ENCODE measurements at places on chromosomes 5 and 9.

GRCh38 chr5:110853267-110853666, 114.5 kb downstream of the SLC25A46 start:
- H3K27me3 ChIP-seq = no peaks in the 10 kb centered on the region
- H3K36me3 ChIP-seq = no peaks in the 10 kb centered on the region
- H3K27ac ChIP-seq = no peak overlapping the region
- no peak overlapping the region for H3K4me3 ChIP-seq
- H3K4me1 ChIP-seq = no peaks in the 10 kb centered on the region
- DNase-seq = no peak

DNA sequence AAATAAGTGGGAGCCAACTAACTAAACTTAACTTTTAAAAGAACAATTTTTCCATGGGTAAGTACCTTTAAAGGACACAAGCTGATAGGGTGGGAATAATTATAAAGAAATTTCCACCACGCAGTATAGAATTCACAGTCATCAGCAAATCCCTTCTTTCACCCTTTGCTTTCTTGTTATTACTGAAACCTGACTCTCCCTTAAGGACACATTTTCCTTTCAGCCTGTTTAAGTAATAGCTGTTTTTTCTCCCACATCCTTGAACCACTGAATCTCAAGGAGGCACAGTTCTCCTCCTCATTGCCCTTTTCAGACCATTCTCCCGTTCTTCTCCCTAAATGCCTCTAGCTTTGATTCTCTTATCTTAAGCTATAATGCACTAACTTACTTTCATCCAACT, 6.3 kb downstream of the C5orf15 start:
- H3K36me3 ChIP-seq = peaks cover 7% of the 10 kb centered on the region
- no peaks in the 10 kb centered on the region for H3K27me3 ChIP-seq
- H3K4me3 ChIP-seq = no peak overlapping the region
- DNase-seq = no peak

- no peak for DNase-seq
- no peaks in the 10 kb centered on the region for H3K27me3 ChIP-seq
- no peaks in the 10 kb centered on the region for H3K4me1 ChIP-seq
Measured at GRCh38 chr5:134769206-134769605, 10.6 kb downstream of the DDX46 start.

DNA sequence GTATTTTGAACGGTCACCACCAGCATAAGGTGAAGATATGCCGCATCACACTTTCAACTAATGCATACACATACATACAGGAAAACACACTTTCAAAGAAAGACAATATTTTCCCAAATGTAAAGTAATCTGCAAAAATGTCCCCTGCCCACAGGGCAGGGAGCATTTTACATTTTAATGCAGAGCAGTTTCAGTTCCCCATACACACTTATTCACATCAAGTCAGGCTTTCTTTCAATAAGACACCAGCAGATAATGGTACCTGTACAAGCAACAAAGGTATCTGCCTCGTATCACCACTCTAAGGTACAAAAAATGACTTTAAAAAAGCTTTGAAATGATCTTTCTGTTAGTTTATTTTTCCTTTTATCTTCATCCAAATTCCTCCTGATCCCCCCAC, 247.1 kb upstream of the CCNG1 start:
- no peaks in the 10 kb centered on the region for H3K36me3 ChIP-seq
- H3K27ac ChIP-seq = no peak overlapping the region
- no peaks in the 10 kb centered on the region for H3K27me3 ChIP-seq
- no peak for DNase-seq
- H3K4me1 ChIP-seq = peaks cover 11% of the 10 kb centered on the region

DNA sequence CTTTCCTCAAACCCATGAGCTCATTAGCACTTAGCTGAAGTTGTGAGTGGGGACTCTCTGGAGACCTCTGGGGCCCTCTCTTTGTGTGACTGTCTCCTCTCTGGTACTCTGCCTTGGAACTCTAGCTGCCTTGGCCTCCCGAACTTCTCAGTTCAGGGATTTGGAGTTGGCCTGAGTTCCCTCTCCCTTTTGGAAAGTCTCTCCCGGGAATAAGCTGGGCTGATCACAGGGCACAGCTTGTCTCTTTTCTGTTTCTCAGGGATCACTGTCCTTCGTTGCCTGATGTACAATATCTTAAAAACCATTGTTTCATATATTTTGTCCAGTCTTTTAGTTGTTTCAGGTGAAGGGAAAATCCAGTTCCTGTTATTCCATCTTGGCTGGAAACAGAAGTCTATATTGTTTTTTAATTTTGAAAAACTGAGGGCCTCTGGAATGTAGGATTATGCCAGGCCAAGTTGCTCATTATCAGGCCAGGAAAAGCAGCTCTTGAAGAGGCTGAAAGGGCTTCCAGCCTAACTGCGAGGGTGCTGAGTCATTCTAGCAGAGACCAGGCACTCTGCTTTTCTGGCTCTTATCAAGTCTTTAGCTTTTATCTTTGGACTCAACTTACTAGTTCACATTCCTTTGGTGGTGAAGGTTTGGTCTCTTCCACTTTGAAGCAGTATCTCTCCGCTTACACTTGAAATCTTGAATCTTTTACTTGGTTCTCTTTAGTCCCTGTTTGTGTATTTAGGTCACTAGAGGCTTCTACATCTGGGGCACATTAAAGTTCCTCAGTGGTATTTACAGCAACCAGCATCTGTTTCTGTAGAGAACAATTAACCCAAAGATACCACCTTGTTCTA, 8.4 kb upstream of the RGS3 start:
- H3K27ac ChIP-seq = peak overlapping the region; percentile 96
- peaks cover 21% of the 10 kb centered on the region for H3K4me1 ChIP-seq
- DNase-seq = no peak
- H3K4me3 ChIP-seq = no peak overlapping the region

- no peaks in the 10 kb centered on the region for H3K36me3 ChIP-seq
- no peak for DNase-seq
- H3K4me1 ChIP-seq = no peaks in the 10 kb centered on the region
- H3K4me3 ChIP-seq = no peak overlapping the region
- H3K27me3 ChIP-seq = peaks cover 6% of the 10 kb centered on the region
Measured at GRCh38 chr9:38697776-38698300, 22.1 kb downstream of the FAM240B start.

DNA sequence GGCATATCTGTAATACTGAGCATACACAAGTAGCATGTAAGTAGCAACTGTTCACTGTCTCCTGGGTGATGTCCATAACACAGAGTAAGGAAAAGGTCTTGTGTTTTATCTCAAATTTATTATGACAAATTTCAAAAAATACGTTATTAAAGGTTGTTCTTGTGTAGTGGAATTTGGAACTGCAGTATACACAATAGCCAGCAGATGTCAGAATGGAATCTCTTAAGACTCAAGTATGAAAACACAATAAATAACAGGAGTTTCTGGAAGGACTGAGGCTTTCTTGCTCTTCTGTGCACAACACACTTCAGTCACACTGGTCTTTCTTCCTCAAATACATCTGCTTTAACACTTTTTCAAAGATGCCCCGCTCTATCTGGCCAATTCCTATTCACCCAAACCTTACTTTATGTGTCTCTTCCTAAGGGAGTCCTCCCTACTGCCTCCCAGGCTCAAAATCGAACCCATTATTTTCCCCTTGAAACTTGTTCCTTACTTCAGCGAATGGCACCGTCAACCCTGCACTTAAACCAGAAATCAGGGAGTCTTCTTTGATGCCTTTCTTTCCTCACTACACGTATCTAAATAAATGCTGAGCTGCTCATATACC, 6.5 kb upstream of the FBXO10 start:
- peaks cover 13% of the 10 kb centered on the region for H3K36me3 ChIP-seq
- no peaks in the 10 kb centered on the region for H3K4me1 ChIP-seq
- no peak for DNase-seq
- no peak overlapping the region for H3K27ac ChIP-seq

DNA sequence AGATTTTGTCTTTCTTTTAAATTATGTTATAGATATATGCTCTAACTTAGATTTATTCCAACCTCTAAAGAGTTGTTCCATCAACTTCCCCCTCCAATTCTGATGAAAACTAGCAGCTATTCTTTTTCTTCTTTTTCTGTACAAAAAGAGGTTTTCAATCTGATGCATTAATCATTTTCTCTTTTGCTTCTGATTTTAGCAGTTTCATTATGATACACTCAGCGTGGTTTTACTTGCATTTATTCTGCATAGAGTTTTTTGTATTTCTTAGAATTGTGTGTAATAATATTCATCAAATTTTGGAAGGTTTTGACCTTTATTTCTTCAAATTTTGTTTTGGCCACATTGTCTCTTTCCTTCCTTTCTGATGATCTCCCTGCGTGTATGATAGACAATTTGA, 968.1 kb upstream of the CDH18 start:
- DNase-seq = no peak
- no peak overlapping the region for H3K4me3 ChIP-seq
- no peaks in the 10 kb centered on the region for H3K27me3 ChIP-seq
- H3K4me1 ChIP-seq = peaks cover 4% of the 10 kb centered on the region
- H3K36me3 ChIP-seq = no peaks in the 10 kb centered on the region

DNA sequence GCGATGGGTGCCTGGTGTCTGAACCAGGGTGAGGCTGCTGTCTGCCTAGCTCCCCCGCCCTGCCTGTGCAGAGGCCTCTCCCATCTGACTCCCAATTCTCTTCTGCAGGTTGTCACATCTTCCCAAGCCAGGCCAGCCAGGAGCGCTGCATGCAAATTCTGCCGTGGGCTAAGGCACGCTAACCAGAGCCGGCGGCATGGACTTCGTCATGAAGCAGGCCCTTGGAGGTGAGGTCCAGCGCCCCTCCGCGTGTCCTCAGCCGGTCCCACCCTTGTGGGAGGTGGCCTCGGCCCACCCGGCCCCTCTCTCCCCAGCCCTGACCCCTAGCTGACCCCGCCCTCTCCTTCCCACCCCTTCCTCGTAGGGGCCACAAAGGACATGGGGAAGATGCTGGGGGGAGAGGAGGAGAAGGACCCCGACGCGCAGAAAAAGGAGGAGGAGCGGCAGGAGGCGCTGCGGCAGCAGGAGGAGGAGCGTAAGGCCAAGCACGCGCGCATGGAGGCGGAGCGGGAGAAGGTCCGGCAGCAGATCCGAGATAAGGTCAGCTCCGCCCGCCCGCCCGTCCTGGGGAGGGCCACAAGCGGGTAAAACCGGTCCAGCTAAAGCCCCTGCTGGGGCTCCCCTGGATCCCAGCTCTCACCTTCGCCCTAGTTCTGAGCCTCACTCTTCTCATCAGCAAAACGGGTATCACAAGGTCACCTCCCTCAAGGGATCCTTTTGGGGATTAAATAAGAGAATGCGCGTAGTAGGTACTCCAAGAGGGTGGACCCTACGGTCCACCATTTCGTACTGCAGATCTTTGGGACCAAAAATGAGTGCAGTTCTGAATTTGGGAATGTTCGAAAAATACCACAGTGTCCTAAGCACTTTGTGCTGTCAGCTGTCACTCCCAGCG, 7.4 kb downstream of the CPLX2 start:
- DNase-seq = no peak
- H3K27ac ChIP-seq = no peak overlapping the region
- H3K27me3 ChIP-seq = peaks cover 53% of the 10 kb centered on the region
- peaks cover 4% of the 10 kb centered on the region for H3K4me1 ChIP-seq
- no peaks in the 10 kb centered on the region for H3K36me3 ChIP-seq

GRCh38 chr9:99660191-99660636, 161.5 kb upstream of the NR4A3 start:
- H3K27me3 ChIP-seq = no peaks in the 10 kb centered on the region
- no peak overlapping the region for H3K4me3 ChIP-seq
- no peak overlapping the region for H3K27ac ChIP-seq
- H3K4me1 ChIP-seq = peaks cover 7% of the 10 kb centered on the region
- DNase-seq = no peak

GRCh38 chr5:133265720-133266526, 214.1 kb downstream of the HSPA4 start:
- no peak overlapping the region for H3K27ac ChIP-seq
- H3K4me1 ChIP-seq = peaks cover 13% of the 10 kb centered on the region
- H3K4me3 ChIP-seq = no peak overlapping the region
- H3K27me3 ChIP-seq = peaks cover 21% of the 10 kb centered on the region
- no peaks in the 10 kb centered on the region for H3K36me3 ChIP-seq

DNA sequence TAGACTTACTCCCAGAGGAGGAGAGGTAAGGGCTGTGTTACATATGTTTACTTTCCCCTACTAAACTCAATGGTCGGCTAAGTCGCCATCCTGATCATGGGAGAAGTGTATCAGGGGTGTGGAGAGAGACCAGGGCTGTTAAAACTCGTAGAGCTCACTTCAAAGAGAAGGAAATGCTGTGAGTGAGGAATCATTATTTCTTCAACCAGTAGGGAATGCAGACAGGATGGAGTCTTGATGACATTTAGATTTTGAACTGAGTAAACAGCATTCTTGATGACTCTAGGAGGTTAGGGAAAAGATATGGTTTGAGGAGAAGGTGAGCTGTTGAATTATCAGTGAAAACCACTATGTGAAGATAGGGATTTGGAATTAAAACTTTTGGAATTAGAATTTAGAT, 17.3 kb downstream of the RECK start:
- H3K4me1 ChIP-seq = peaks cover 5% of the 10 kb centered on the region
- DNase-seq = no peak
- no peaks in the 10 kb centered on the region for H3K27me3 ChIP-seq
- no peak overlapping the region for H3K27ac ChIP-seq
